ENCODE measurements at places on chromosomes 12 and 14.

- peak; percentile 92 for DNase-seq
These were observed 192.6 kb upstream of the BCL2L14 start for GRCh38 chr12:11877869-11878780.

DNA sequence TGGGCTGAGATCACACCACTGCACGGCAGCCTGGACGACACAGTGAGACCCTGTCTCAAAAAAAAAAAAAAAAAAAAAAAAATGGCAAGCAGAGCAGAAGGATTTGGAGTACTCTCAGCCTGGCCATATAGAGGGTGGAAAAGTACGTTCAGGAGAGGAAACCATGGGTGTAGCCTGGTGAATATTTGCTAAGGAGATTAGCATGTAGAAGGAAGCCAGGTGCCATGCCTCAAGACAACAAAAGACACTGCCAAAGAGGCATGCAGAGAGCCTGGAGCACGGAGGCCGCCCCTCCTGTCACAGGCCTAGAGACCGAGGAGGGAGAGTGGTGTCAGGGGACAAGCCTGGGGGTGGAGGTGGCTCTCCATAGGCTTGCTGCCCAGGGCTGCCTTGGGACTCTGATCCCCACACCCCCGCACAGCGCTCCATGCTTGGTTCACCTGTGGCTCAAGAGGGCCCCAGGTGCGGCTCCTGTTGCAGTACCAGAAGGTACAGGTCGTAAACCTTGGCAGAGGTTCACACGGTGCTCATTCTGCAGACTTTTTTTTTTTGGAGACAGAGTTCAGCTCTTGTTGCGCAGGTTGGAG, 27.9 kb upstream of the DEGS2 start:
- no peak for DNase-seq

GRCh38 chr12:81162391-81163136, 84.7 kb downstream of the ACSS3 start:
- no peak for DNase-seq

- no peak for DNase-seq
These were observed 8.5 kb upstream of the OR4Q2 start for GRCh38 chr14:19993438-19993837.

GRCh38 chr14:35932659-35933159, 106.6 kb downstream of the BRMS1L start:
- no peak for DNase-seq

DNA sequence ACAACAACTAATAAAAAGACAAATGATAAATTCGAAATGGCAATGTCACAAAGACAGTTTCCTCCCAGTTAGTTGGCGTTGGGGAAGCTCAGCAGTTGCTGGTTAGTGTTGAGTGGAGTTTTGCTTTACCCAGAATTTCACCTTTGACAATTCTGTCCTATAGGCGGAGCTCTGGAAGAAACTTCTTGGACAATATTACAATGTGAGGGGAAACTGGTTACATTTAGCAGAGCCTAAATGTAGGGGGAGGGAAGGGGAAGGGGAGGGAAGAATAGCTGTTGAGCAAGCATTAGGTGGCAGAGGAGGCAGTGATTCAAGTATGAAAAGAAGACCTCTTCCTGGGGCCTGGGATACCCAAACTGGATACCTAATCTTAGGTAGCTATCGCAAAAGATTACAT, 51.4 kb downstream of the BDKRB1 start:
- no peak for DNase-seq

All from mammary epithelial cell (primary cell).